ENCODE measurements at places on chromosomes 12 and 14.
A peak's percentile ranks its signal among the peaks of the same experiment; 100 is the strongest.

DNA sequence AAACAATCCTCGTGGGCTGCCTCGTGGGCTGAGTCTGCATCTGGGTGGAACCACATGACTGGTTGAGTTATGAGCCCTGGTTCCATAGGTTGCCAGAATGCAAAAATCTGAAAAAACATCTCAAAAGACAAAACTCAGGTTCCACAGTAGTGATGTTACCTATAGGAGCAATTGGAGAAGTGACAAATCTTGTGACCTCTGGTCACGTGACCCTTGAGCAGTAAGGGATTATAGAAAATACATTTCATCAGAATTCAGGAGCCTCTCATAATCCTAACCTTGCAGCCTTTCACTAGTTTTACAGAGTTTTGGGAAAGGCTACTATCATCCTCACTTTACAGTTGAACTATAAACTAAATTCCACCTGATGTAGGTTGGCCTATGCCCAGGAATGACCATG, 12.5 kb upstream of the RNASE3 start:
- no peak for DNase-seq

GRCh38 chr12:20421421-20421820, 53.1 kb downstream of the PDE3A start:
- DNase-seq, result no peak

DNA sequence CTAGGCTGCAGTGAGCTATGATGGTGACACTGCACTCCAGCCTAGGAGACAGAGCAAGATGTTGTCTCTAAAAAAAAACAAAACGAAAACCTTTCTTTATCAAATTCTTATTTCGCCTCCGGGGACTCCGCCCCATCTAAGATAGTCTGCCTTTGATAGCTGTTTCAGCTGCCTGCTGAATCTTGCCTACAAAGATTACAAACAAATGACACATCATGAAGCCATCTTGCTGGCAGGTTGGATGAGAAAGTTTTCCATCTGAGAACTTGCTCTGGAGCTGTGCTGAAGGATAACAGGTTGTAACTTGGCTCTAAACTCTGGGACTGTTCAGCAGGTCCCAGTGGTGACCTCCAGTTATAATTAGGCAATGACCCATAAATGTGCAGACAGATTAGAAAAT, 41.8 kb upstream of the AEBP2 start:
- no peak for DNase-seq

GRCh38 chr12:110920324-110920910, at the start of gene MYL2:
Gene MYL2, minus strand, starts transcription at chr12:110920579. Its CDS starts 50 bp downstream, at chr12:110920529.
- DNase-seq, result no peak

DNA sequence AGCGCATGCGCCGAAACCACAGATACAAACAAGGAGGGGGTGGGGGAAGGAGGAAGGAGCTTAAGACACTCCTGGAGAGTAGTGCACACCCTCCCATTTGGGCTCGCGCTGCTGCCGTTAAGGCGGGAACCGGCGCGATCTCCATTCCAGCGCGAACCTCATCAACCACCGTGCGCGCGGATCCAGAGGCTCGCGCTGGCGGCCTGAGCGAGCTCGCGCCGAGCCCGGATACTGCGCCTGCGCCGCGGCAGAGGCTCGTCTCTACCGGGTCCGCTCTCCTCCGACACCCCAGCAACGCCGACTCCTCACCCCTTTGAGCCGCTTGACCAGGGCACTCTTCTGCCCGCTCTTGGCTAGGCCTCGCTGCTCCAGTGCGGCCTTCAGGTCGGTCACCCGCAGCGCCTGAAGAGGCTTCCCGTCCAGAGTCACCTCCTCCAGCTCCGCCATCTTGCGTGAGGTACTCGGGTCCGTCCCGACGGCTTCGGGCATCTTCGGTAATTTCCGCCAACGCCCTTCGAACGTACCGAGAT, at the start of gene ACIN1:
ACIN1 (minus strand) TSS at position 471 of the 530 bp plus-strand sequence; CDS start at position 447, 24 bp downstream.
- DNase-seq, result peak; percentile 81

Data from aorta (tissue), 5 donors.